ENCODE measurements at places on chromosomes 7 and 10.
A peak's percentile ranks its signal among the peaks of the same experiment; 100 is the strongest.

- no peak for DNase-seq
Observed at GRCh38 chr7:128868624-128869137, 6.0 kb downstream of the ATP6V1F start.

DNA sequence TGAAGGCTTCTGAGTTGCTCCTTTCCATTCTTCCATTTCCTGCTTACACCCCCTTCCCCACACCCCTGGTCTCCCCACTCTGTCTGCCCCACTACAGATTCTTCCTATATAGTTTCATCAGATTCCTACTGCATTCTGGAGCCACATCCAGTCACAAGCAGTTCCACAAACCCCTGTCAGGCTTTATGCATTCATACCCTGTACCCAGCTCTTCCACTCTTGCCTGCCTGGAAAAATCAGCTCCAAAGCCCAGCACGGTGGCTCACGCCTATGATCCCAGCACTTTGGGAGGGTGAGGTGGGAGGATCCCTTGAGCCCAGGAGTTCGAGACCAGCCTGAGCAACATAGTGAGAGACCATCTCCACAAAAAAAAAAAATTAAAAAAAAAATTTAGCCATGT, 60.4 kb downstream of the C10orf67 start:
- DNase-seq: no peak

DNA sequence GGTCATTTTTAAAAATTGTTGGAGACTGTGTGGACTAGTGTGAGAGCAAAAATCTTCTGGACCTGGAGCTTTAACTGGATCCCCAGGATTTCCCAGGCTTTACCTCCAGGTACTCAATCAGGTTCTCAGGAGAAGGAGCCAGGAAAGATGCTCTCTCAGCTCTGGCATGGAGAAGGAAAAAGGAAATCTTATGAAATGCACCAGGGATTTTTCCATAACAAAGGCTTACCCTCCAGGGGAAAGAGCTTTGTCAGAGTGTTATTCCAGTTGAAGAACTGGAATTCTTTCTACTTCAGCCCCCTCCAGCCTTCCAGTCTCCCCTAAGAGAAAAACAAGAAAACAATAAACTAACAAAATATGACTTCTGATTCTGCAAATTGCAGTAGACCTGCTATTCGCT, 436.7 kb upstream of the ANKRD30A start:
- no peak for DNase-seq

DNA sequence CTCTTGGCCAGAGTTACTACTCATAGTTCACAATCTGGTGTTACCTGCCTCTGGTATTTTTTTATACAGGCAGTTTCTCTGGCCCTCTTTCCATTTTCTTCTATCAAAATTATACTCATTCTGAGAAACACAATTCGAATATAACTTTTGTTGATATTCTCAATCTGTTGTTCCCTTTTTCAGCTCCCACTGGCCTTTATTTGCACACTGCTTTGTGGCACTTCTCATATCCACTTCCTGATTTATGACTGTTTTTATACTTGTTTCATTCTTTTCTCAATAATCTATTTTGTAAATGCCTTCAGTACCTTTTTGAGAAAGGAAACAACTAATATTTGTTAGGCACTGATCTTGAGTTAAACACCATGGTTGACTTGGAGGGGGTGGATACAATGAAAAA, 93.8 kb upstream of the HDAC9 start:
- DNase-seq: no peak

GRCh38 chr10:839550-840205, 91.8 kb downstream of the LARP4B start:
- no peak for DNase-seq

DNA sequence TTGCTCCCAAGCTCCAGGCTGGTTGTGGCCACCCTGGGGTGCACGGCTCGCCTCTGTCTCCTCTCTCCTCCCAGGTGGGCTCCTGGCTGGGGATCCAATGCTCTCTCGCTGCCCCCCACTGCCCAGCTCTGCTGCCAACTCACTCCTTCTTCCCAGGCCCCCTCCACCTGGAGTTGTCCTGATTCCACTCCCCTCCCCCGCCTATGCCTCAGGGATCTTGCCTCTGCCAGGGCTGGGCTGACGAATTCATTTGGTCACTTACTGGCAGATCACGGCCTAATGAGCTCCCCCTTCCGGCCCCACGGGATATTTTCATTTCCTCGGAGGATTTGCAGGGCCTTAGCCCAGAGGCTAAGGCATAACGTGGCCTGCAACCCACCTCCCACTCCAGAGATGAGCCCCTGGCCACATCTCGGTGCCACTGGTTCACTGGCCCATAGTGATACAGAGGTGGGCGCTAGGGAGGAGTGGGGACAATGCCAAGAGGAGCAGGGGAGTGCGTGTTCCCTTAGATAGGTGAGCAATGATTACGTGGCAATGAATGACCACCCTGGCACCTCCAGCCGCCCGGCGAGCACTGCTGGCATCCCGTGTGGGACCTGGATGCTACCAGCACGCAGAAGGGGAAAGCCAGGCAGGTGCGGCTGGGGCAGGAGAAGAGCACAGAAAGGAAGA, 344.6 kb upstream of the SHH start:
- DNase-seq: no peak

DNA sequence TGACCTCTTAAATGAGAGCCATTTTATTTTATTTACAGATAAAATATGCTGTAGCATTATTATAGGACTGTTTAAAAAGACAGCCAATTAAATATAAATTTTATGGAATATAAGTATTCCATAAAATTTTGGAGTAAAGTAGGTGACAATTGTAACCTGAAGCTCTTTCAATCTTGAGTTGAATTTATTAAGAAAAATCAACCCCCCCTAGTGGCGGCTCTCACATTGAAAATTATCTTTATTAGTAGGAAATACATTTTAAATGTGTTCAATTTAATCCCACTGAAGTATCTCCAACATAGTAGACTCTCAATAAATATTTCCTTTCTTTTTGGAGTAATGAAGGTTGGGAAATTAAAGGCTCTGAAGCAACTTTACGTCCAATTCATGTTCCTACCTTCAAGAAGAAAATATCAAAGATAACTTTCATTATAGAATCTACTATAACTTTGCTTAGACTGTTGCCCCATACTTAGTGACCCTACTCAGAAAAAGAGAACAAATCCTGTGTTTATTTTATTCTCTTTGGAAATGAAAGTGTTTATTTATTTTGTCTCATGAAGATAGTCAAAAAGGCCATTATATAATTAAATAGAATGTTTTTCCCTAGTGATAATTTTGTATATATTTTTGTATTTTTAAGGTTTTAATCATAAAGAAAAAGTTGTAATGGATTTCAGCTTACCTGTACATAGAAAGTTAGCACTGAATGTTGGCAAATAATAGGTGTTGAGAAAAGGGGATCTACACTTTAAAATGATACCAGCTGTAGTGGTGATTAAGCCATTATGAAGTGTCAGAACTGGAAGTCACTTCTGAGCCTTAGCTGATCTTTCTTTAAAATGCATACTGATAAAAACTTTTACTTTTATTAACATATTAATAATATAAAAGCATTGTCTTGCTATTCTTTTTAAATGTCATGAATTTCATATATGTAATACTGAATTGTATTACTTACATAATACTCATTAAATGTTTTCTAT, 3.3 kb downstream of the AHR start:
- DNase-seq: peak; percentile 16

GRCh38 chr7:51428217-51428887, 111.7 kb upstream of the COBL start:
- DNase-seq: no peak

DNA sequence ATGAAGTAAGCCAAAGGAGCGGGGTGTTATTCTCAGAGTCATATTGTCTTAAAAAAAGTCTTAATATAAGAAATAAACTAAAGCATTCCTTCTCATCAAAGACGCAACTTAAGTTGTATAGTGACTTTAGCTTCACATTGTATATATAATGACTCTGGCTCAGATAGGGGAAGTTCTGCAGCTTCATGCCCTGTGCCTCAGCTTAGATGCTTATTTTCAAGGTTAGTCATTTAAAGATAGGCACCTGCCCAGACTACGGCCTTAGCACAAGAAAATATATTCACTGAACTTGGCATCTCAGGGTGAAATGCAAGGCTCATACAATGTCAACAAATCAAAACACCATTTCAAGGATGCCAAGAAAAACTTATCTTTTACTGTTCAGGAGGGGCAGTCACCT, 52.8 kb upstream of the DNAJB12 start:
- no peak for DNase-seq

DNA sequence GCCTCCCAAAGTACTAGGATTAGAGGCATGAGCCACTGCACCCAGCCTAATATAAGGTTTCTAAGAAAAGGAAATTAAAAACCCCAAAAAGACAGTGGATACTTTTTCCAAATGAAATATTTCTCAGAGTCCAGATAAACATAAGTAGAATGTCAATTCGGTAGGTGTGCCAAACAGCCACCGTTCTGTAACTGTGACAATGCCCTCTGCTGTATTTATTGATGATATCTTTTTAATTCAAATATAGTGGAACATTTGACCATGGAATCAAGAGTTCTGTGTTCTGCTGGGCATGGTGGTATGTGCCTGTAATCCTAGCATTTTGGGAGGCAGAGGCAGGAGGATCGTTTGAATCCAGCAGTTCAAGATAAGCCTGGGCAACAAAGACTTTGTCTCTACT, 28.8 kb upstream of the ZRANB1 start:
- DNase-seq: no peak

DNA sequence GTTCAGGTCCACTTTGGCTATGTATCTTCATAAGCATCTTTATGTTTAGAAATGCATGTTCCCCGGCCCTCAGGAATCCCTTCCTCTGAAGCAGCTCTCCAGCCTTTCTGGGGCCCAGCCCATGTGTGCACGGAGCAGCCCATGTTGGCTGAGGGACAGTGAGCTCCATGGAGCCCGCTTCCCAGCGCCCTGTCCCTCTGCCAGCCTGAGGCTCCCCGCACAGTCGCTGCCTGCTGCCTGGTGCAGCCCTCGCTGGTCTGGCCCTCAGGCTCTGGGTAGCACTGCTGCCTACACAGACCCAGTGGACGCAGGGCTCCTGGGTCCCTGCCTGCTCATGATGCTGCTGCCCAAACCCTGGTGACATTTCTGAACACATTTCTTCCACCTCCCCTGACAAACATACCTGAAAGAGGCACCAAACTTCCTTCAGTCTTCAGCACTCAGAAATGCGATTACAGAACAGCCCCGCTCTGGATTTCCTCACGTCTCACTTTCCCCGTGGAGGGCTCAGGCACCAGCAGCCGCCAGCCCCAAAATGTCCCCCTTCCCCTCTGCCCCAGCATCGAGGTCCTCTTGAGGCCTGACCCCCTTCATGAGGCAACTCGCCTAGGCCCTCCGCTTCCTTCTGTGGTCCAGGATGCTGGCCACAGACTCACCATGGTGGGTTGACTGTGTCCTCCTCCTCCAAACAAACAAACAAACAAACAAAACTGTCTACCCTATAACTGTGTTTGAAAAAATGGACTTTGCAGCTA, 5.0 kb upstream of the TCERG1L start:
- no peak for DNase-seq

GRCh38 chr7:116426428-116427156, 72.9 kb upstream of the CAV2 start:
- DNase-seq: no peak

- DNase-seq: no peak
Observed at GRCh38 chr7:132547821-132548220, 28.4 kb downstream of the PLXNA4 start.

DNA sequence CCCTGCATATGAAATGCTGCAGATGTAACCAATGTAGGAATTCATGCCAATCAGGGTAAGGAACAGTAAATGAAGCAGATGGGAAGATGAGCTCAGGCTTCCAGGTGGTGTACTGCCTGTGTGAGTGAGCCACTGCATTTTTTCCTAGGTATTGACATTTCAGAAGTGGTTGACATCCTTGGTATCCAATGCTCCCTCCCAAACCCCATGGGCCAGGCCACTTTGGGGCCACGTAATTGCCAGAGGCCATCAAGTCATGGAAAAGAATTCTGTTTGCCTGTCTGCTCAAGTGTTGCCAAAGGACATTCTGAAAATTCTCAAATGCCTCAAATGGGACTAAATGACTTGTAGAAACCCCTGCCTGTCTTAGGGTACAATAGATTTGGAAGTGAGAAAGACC, 384.6 kb downstream of the GATA3 start:
- no peak for DNase-seq

DNA sequence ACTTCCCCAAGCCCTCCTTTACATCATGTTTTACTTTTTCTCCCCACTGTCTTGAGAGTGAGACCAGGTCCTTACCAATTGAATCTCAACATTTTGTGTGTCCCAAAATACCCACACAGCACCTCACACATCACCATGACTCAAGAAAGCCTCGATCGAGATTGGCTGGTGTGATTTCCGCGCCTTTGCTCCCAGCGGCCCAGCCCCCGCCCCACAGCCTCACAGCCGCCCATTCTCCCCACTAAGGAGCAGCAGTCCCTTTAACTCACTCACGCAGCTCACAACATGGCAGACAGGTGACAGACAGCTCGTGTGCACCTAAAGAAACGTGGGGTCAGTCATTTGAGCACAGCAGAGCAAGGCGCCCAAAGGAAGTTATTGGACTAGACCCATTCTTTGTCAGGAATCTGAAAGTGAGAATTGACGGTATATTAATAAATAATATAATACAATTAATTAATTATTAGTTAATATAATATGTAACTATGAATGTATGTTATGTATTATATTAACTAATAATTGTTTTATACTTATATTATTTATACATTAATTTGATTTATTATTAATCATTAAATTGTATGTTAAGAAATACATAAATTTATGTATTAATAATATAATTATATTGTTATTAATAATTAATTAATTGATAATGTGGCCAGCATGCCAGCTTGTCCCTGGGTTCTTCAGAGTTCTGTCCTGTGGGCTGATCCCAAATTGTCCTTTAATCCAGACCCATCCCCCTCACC, 204.9 kb upstream of the RNF32 start:
- DNase-seq: no peak

DNA sequence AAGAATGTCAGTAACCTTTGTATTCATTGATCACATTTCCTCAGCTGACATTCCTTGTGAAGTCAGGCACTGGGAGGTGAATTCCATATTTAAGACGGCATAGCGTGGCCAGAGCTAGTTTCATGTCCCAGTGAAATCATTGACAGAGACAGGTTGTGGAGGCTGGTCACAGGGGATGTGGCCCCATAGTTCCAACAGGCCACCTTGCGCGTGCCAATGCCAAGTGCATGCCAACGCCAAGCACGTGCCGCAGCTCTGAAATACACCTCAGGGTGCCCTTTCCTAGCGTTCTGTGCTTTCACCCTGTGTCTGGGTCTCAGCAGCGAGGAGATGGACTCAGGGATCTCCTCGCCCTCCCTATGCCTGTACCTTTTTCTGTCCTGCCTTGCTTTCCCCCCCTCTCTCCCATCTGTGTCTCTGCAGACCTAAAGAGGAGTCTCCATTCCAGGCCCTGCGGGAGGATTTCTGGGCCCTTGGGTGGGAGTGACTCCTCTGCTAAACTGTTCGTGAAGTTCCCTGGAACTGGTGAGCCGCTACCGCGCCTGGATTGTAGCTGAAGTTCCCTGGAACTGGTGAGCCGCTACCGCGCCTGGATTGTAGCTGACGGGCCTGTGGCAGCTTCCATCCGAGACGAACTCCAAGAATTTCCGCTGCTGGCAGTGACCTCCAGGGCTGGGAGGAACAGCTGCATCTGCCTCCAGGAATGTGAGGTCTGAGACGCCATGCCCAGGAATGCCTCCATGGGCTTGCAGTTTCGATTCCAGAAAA, 19.7 kb downstream of the AQP1 start:
- DNase-seq: no peak
